ENCODE measurements at places on chromosomes 5 and 9. TPM values are rescaled to one million over a fixed set of nuclear protein-coding genes. Genes with fewer than 3 reads are reported as not detected.

- DNase-seq, result no peak
These were observed 39.1 kb downstream of the SHLD3 start for GRCh38 chr5:65663804-65664521.

- DNase-seq, result no peak
These were observed 43.5 kb downstream of the MOCS2 start for GRCh38 chr5:53066088-53066487.

The PDLIM4 gene
- not detected for total RNA-seq

The FABP6 gene
- total RNA-seq, result not detected

- peak; percentile 49 for DNase-seq
These were observed 12.0 kb upstream of the TGFBR1 start for GRCh38 chr9:99092643-99093491.

DNA sequence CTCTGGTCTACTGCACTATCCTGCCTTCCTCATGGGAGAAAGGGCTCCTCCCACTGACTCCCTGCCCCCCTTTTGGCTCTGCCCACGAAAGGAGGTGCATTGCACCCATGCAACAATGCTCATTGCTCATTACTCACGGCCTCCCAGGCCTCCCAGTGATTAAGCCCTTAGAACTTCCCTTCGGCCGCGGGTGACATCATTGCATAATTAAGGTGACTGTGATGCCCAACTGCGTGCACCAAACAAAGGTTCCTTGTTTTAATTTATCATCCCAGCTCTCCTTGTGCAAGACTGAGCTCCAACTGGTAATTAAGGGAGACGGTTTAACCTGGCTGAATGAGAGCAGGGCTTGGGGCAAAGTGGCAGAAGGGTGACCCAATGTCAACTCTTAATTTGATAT, 180.4 kb downstream of the GAS1 start:
- no peak for DNase-seq

The FYB1 gene
- total RNA-seq, result 74.1 TPM

GRCh38 chr9:96321515-96321914, 19.5 kb upstream of the HSD17B3 start:
- no peak for DNase-seq

DNA sequence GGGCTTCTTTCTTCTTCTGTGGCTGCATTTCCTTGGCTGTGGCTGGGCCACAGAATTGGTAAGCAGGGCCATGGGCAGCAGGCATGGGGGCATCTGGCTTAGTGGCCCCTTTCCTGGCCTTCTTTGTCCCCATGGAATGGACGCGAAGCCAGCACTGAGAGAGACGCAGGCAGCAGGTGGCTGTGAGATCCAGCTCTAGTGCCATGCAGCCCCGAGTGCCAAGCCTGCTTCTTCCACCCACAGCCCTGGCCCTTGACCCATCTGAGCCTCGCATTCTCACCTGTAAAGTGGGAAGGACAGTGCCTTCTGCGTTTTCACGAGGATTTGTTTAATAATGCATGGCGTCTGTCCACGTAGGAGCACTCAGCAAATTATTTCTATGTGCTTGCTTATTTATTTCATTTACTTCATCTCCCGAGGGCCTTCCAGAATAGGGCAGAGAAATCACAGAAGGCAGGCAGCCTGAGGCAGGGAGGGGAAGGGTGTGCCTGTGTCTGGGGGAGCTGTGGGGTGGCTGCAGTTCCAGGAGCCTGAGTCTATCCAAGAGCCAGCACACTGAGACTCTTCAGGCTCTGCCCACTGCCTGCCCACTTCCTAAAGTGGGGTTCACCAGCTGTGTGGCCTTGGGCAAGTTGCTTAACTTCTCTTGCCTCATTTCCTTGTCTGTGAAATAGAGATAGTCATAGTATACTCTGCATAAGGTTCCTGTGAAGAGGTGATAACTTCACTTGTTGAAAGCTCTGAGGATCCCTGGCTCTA, 55.2 kb downstream of the NTNG2 start:
- no peak for DNase-seq

DNA sequence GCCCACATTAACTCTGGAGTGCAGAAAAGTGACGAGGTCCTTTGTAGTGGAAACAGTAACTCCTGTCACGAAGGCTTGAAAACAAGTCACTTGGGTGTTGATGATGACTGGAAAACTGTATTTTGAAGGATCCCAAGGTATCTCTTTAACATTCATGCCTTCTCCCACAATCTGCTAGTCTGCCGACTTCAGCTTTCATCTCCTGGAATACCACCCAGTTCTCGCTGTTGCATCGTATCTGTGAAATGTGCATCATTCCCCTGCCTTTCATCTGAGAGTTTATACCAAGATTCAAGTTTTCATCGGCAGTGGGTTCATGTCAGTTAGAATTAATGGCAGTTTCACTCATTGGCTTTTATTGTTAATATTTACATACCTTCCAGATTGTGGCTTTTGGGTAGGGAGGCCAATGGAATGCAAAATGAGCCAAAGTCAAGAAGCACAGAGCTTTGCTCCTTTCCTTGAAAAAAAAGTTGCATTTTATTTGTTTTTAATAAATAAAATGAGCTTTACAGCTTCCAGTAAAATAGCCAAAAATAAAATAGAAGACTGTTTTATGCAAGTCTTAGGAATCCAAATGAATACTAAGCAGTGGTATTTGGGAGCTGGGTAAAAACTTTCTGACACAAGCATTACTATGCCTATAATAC, 575.2 kb upstream of the WWC1 start:
- DNase-seq, result no peak

GRCh38 chr9:124468061-124468740, 17.9 kb downstream of the ADGRD2 start:
- no peak for DNase-seq

DNA sequence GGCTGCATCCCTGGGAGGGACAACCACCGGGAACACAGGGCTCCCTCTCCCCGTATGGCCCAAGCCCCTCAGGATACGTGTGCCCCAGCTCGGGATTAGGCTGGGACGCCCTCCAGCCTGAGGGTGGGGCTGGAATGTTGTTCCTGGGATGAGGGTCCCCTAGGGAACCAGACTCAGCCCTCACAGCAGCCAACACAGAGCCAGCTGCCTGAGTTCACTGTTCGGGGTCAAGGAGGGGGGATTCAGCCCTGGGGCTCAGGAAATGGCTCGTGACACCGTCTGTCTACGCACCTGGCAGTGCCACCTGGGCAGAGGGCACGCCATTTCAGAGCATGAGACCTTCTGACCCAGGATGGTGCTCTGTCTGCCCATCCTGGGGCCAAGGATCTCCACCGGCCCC, 8.9 kb downstream of the RNF44 start:
- no peak for DNase-seq

GRCh38 chr5:81080809-81081460, 120.8 kb downstream of the RASGRF2 start:
- DNase-seq, result no peak

GRCh38 chr5:133735346-133735745, 123.0 kb upstream of the FSTL4 start:
- DNase-seq, result no peak

DNA sequence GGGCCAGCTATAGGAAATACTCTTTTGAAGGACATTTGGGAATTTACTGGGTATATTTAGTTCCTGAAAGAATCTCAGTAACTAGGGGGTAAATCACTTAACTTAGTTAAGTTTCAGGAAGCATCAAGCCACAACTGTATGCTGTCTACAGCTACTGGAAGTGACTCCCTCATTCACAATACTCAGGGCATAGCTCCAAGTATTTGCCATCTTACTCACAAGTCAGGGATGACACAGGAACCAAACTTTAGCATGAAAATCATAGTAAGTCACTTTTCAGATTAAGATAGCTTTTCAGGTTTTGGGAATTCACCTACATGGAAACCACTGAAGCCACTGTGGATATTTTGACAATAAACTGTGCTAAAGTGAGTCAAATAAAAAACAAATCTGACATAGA, 242.4 kb upstream of the ATP10B start:
- DNase-seq, result no peak

DNA sequence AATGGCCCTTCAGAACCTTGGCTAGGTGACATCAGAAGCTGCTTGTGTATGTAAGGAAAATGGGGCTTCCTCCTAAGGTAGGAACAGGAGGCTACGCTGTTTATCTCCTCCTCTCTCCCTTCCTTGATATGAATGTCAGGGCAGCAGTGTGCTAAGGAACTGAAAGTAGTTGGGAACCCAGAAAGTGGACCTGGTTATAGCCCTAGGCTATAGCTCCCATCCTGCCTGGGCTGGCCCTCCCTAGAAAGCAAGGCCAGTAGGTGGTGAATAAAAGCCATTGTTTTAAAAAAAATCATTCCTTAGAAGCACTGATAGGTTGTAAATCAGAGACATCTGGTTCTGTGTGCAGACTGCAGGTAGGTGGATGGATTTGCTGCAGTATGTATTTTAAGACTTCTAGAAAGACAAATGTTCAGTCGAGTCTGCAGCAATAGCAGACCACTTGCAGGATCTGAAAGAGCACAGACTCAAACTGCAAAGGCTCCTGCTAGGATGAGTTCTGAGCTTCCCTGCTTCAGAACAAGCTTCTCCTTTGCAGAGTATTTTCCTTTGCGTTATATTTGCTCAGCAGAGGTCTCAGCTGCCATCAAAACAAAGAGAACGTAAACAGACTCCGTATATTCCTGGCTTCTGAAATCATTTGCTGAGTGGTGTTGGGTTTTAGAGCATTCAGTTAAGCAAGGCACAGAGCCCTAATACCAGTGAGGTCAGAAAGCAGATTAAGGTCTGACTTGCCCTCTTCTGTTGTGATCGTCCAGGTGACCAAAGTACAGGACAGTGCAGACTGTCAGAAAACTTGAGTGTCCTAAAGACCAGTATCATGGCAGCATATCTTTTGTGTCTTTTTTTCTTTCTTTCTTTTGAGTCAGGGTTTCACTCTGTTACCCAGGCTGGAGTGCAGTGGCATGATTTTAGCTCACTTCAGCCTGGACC, 20.1 kb upstream of the CFAP157 start:
- no peak for DNase-seq

The MARVELD2 gene
- total RNA-seq, result 0.78 TPM

DNA sequence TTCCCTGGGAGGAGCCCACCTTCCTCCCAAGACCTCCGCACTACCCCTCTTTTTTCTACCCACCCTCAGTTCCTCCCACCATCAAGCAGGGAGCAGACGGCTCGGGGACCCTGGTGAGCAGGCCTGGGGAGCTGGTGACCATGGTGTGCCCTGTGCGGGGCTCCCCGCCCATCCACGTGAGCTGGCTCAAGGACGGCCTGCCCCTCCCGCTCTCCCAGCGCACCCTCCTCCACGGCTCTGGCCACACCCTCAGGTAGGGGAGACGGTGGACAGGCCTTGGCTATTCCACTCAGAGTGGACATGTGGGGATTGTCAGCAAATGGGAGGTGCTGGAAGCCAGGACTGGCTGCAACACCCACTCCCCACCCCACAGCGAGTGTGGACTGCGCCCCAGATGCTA, 52.9 kb upstream of the ASS1 start:
- DNase-seq, result no peak

- DNase-seq, result no peak
These were observed 69.4 kb downstream of the NUP214 start for GRCh38 chr9:131194762-131195161.

GRCh38 chr5:170582644-170583330, 79.0 kb downstream of the KCNIP1 start:
- DNase-seq, result no peak

The ITGA1 gene
- total RNA-seq, result 9.9 TPM

The PFN3 gene
- not detected for total RNA-seq

GRCh38 chr9:97041898-97042297, 3.0 kb upstream of the CTSV start:
- DNase-seq, result no peak

DNA sequence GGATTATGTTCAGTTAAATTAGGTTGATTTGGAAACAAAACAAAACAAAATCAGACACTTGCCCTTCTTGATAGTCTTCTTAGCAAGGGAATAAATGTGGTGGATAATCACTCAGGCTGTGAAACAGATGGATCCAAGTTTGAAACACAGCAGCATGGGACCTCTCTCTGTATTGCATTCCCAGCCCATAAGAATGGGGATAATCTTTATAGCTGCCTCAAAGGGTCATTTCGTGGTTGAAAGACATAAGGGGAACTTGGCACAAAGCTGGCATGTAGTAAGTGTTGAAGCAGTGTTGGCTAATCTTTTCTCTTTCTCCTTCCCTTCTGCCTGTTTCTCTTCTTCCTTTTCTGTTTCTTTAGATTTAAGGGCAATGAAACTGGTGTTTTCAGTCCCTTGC, 333.9 kb upstream of the TLE4 start:
- no peak for DNase-seq

GRCh38 chr5:98454904-98455303, 318.6 kb upstream of the RGMB start:
- DNase-seq, result no peak

The RORB gene
- total RNA-seq, result 0.04 TPM

GRCh38 chr5:138883211-138883610, 8.1 kb upstream of the LRRTM2 start:
- DNase-seq, result no peak

The IL31RA gene
- not detected for total RNA-seq

GRCh38 chr9:106875529-106875928, 12.6 kb downstream of the ZNF462 start:
- no peak for DNase-seq

- no peak for DNase-seq
These were observed 56.8 kb upstream of the TBCA start for GRCh38 chr5:77832938-77833337.

- DNase-seq, result no peak
These were observed 209.0 kb downstream of the CSNK1G3 start for GRCh38 chr5:123720955-123721354.

The MFAP3 gene
- total RNA-seq, result 17.2 TPM

- no peak for DNase-seq
These were observed 31.2 kb downstream of the AMBP start for GRCh38 chr9:114046875-114047274.

The CCDC192 gene
- total RNA-seq, result not detected

DNA sequence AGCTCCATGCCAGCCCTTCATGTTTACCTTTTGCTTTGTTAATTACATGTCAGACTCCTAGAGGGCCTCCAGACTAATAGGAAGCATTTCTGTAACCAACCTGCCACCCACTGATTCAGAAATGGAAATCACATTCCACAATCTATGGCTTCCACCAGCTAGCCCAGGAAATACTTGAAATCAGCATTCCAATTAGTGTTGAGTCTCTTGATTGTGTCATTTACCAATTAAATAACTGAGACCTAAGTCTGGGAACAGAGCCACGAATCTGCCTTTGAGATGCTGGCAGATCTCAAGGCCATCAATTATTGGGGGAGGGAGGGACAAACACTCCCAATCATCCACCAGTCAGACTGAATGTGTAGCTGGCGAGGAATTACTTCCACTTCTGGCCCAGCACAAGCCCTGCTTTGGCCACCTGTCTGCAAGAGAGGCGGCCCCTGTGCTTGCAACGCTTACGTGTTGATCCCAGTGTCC, 27.4 kb upstream of the SAP30L start:
- no peak for DNase-seq

- DNase-seq, result no peak
These were observed 331.8 kb downstream of the KDM4C start for GRCh38 chr9:7089406-7090193.

The C7 gene
- total RNA-seq, result not detected

GRCh38 chr9:134404376-134405358, 78.4 kb downstream of the RXRA start:
- DNase-seq, result no peak

DNA sequence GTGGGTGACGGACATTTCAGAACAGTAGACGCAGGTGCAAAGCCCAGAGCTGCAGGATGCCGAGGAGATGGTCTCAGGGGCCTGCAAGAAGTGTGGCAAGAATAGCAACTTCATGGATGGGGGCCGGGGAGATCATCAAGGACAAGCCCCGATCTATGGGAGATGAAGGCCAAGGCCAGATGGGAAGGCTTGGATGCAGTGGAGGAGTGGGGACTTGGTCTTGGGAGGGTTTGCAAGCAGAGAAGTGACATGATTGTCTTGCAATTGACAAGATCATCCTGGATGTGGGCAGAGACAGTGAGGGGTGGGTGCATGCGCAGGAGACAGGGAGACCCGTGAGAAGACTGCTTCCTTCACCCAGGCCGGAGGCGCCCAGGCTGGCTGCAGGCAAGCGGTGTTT, 198.1 kb downstream of the CDK5RAP2 start:
- no peak for DNase-seq

The MZB1 gene
- 10.6 TPM for total RNA-seq

The GZMA gene
- total RNA-seq, result 1.6 TPM
